ENCODE measurements at places on chromosomes 4 and X.

- no peak overlapping the region for H3K4me3 ChIP-seq
- H3K4me1 ChIP-seq: no peaks in the 10 kb centered on the region
- H3K27me3 ChIP-seq: no peaks in the 10 kb centered on the region
- H3K27ac ChIP-seq: no peak overlapping the region
- H3K36me3 ChIP-seq: no peaks in the 10 kb centered on the region
Observed at GRCh38 chrX:48648336-48648751, 35.3 kb upstream of the WAS start.

DNA sequence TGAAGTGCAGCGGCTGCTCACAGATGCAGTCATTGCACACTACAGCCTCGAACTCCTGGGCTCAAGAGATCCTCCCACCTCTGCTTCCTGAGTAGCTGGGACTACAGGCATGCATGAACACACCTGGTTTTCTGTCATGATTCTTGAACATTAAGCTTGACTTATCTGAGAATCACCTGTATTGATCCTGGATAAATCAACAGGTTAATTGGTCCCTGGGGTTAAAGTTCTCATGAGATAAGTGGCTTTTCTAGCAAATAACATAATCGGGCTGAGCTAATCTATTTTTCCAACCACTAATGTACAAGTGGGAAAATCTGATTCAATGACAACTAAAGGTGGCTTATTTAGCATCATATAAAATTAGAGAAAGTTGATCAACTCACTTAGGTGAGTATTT is 56.0 kb upstream of the LRAT start:
- H3K27ac ChIP-seq: no peak overlapping the region
- DNase-seq: no peak

GRCh38 chr4:185738038-185738552 is 73.9 kb downstream of the SORBS2 start:
- DNase-seq: no peak
- no peaks in the 10 kb centered on the region for H3K27me3 ChIP-seq
- H3K36me3 ChIP-seq: no peaks in the 10 kb centered on the region
- H3K4me3 ChIP-seq: no peak overlapping the region
- no peaks in the 10 kb centered on the region for H3K4me1 ChIP-seq

GRCh38 chrX:8192276-8192675 is 21.2 kb upstream of the VCX2 start:
- H3K27me3 ChIP-seq: no peaks in the 10 kb centered on the region
- H3K27ac ChIP-seq: no peak overlapping the region
- H3K4me3 ChIP-seq: no peak overlapping the region
- DNase-seq: no peak
